ENCODE measurements at places on chromosomes 16 and 17. TPM values are rescaled to one million over a fixed set of nuclear protein-coding genes. Genes with fewer than 3 reads are reported as not detected.

GRCh38 chr16:89410794-89411309 lies 79.5 kb downstream of the ANKRD11 start:
- DNase-seq = peak; percentile 65

DNA sequence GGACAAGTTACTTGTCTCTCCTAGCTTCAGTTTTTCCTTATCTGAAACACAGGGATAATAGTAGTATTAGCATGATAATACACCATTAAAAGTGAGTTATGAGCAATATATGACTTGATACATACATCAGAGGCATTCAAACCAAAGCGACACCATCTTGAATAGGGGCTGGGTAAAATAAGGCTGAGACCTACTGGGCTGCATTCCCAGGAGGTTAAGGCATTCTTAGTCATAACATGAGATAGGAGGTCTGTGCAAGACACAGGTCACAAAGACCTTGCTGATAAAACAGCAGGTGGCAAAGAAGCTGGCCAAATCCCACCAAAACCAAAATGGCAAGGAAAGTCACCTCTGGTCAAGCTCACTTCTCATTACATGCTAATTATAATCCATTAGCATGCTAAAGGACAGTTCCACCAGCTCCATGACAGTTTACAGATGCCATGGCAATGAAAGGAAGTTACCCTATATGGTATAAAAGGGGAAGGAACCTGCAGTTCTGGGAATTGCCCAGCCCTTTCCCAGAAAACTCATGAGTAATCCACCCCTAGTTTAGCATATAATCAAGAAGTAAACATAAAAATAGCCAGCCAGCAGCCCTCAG lies 37.2 kb upstream of the HS3ST3A1 start:
- no peak for DNase-seq

DNA sequence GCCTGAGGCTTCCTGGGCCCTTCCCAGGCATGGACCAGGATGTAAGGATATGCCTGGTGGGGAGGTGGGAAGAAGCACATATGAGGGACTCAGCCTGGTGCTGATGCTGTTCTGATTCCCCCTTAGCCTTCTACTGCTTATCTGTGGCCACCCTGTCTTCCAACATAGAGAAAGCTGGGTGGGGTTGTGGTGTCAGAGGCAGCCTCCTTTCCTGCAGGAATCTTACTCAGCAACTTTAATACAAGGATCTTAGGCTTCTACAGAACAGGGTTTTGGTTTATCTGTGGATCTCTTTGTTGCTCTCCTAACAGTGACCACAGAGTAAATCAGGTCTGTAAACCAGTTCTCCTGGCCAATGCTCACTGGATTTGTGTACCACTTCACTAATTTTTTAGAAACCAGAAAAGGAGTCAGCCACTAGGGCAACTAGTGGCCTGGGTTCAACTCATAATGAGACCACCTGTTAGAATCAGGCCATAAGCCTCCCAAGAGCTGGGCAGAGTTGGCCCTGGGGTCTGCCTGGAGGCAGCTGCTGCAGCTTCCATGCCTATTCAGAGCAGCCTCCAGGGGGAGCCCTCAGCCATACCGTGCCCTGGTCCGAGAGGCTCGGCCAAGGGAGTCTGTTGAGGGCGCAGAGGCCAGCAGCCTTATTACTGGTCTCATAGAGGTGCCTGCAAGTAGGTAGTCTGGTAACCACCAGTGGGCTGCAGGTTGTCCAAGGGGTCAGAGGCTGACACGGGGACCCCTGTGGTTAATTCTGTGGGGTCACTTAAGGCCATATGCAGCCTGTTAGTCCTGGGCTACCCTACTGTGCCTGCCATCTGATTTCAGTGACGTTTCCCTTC lies 7.1 kb downstream of the HAS3 start:
- DNase-seq = peak; percentile 65

GRCh38 chr17:38605841-38606645 lies at the start of gene SRCIN1:
SRCIN1 (minus strand) TSS chr17:38605952; CDS start chr17:38605705, 247 bp downstream.
- peak; percentile 81 for DNase-seq

DNA sequence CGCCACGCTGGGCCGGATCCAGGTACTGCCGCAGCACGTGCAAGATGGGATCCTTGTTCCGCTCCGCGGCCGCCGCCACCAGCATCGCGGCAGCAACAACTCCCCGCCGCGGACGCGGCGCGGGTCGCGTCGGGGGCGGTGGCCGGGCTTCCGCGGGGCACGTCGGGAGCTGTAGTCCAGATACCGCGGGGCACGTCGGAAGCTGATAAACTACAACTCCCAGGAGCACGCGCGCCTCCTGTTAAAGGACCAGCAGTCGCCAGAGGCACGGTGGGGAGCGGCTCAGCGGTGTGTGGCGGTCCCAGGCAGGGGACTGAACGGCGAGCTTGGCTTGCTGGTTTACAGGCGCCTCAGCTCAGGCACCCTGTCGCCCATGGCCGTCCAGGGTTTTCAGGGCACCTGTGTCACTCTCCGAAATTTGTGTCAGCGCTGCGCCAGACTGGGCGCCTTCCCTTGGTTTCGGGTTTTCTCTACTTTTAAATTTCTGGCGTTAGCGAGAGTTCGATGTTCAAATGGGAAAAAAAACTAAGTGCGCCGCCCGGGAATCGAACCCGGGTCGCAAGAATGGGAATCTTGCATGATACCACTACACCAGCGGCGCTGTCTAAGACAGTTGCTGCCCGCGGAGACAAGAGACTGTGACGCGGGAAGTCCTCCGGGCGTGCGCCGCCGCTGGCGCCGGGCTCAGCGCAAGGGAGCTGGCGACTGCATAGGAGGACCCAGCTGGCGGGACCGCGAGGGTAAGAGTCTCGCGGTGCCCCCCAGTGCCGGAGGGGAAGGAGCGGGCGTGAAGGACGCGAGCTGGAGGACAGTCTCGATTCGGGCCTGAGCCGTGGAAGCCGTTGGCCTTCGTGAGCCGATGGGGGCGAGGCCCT lies at the start of gene METTL26:
Gene METTL26 (minus strand): TSS at position 100 of the 875 bp plus-strand sequence. CDS start 15 bp downstream, at position 85.
- DNase-seq = peak; percentile 98

GRCh38 chr17:4553669-4554068 lies 1.5 kb downstream of the MYBBP1A start:
- DNase-seq = peak; percentile 26

The NOD2 gene
- 0.45 TPM for total RNA-seq

- DNase-seq = no peak
Observed at GRCh38 chr17:28407974-28408306, 1.9 kb upstream of the SLC46A1 start.

- no peak for DNase-seq
Observed at GRCh38 chr17:31373150-31374093, 18.1 kb upstream of the RAB11FIP4 start.

GRCh38 chr16:12706628-12707027 lies 97.1 kb downstream of the CPPED1 start:
- DNase-seq = no peak

DNA sequence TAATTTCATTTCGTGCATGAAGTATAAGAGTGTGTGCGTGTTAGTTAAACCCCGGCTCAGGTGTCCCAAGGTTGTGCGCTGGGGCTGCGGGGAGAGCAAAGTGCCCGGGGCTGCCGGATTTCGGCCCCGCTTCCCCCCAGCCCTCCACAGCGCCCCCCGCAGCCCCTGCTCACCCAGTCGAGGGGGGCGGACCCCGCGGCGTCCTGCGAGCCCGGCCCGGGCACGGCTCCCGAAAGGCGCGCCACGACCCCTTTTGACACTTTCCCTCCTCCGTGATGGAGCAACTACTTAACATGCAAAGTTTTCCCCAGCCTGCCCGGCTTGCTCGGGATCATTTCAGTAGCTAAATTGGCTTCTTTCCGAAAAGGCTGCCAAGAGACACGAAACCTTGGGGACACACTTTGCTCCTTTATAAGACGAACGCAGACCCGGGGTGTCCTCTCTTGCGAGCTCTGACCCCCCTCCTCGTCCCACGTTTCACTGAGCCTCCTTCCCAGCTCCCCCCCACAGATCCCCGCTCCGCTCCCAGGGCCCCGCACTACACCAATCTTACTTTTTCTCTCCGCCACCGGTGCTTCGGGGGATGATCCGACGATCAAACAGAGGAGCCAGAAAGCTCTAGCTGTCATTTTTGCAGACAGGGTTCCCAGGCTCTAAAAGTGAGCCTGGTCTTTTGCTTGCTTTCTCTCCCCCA lies 552 bp downstream of the C17orf58 start:
- DNase-seq = peak; percentile 70

GRCh38 chr16:20903899-20904506 lies 3.4 kb downstream of the LYRM1 start:
- no peak for DNase-seq

DNA sequence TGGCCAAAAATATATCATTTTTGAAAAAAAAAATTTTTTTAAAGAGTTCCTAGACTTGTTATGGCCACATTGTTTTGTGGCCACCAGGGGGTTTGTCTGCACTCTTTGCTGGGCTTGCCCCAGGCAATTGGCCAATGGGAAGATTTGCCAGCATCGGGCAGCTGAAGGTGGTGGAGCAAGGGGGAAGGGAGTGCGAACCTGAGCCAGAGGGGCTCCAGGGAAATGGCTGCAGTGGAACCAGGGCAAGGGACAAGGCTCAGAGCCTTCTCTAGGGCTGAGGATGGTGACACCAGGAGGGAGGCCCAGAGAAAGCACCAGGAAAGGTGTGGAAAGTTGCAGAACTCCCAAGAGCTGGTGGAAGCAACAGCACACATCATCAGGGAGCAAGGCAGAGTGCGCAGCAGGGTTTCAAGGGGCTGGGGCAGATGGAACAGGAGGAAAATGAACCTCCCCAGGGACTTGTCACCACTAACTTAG lies 15.5 kb upstream of the CMIP start:
- peak; percentile 45 for DNase-seq
